Hepatocyte (in vitro differentiated cells): ENCODE measurements at places on chromosomes 1 and 21. TPM values are rescaled to one million over a fixed set of nuclear protein-coding genes. Genes with fewer than 3 reads are reported as not detected.

TMEM51 gene
- polyA plus RNA-seq = 23.4 and 25.1 TPM in 2 replicates

USP1 gene
- polyA plus RNA-seq = 11.6 and 16.1 TPM in 2 replicates

STPG1 gene
- 4.3 and 5.5 TPM in 2 replicates for polyA plus RNA-seq

NME7 gene
- 65.2 and 76.5 TPM in 2 replicates for polyA plus RNA-seq

NECTIN4 gene
- 8.5 and 12.7 TPM in 2 replicates for polyA plus RNA-seq

BSND gene
- 0.18 and 0.21 TPM in 2 replicates for polyA plus RNA-seq

FABP3 gene
- 50.1 and 65.5 TPM in 2 replicates for polyA plus RNA-seq

KLF17 gene
- not detected in 2 replicates for polyA plus RNA-seq

NR5A2 gene
- polyA plus RNA-seq = 16.4 and 19.8 TPM in 2 replicates

S100A5 gene
- polyA plus RNA-seq = 0.54 and 1.0 TPM in 2 replicates

OLIG2 gene
- polyA plus RNA-seq = not detected in 2 replicates

LRIF1 gene
- polyA plus RNA-seq = 9.5 and 11.1 TPM in 2 replicates

ANKRD35 gene
- polyA plus RNA-seq = 2.2 and 2.4 TPM in 2 replicates

SPRR2B gene
- polyA plus RNA-seq = not detected in 2 replicates

MTARC2 gene
- 23.7 and 27.8 TPM in 2 replicates for polyA plus RNA-seq

ETV3 gene
- polyA plus RNA-seq = 8.0 and 8.4 TPM in 2 replicates

NLRP3 gene
- not detected in 2 replicates for polyA plus RNA-seq

CLCA2 gene
- 0.34 and 0.41 TPM in 2 replicates for polyA plus RNA-seq

CLEC20A gene
- polyA plus RNA-seq = not detected in 2 replicates
